ENCODE measurements at places on chromosomes 3 and 15.

- no peak for DNase-seq
Observed at GRCh38 chr3:99939876-99940275, 122.2 kb downstream of the CMSS1 start.

DNA sequence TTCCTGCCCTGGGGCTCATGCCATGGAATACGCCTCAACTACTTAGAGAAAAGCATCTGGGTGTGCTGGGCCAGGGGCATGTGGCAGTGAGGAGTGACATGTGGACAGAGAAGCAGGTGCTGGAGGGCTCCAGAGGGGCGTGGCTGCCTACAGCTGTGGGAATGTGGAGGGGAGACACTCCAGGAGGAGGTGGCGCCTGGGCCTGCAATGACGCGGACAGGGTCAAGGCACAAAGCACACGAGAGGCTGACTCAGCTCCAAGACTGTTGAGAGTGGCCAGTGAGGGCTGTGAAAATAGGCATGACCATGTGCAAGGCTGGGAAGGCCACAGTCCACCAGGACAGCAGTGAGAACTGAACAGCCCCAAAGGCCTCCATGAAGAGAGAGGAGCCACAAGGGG lies 48.5 kb downstream of the PTH1R start:
- DNase-seq = no peak

GRCh38 chr3:178538056-178538455 lies 1.8 kb downstream of the KCNMB2 start:
- no peak for DNase-seq

GRCh38 chr3:107412376-107412775 lies 35.1 kb downstream of the CCDC54 start:
- no peak for DNase-seq

- no peak for DNase-seq
Observed at GRCh38 chr15:101692801-101693598, 31.3 kb downstream of the TARS3 start.

DNA sequence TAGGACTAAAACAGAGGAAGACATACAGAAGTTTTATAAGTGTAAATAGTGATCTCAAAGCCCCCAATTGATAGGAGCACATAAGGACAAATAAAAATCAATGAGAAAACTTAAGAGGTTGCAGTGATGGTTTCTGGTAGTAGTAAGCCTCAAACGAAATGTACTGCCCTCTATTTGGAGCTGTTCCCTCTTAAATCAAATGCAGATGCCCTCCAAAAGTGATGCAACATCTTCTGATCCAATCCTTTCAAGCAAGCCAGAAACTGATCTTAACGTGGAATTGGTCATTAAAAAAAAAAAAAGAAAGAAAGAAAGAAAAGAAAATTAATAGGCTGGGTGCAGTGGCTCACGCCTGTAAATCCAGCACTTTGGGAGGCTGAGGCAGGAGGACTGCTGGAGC lies 259.3 kb downstream of the ZBTB20 start:
- DNase-seq = no peak

DNA sequence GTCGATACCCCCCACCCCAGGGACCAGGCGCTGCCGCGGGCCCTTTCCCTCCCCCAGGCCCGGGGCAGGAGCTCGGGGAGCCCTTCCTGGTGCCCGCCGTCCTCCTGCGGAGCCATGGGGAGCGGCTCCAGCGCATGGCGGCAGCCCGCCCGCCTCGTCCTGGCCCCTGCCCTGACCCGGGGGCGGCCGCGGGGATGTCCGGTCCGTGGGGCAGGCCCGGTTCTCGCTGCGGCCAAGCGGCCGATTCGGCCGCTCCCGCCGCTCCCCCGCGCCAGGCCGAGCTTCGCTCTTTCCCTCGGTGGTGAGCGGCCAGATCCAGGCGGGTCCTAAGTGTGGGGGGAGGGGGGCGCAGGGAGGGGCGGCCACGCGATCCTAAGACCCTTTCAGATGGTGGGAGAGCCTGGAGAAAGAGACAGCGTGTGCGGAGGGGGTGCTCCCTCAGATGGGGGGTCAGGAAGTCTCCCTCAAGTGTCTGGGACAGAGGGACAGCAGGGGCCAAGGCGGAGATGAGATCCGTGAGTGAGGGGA lies 1.3 kb downstream of the NEIL1 start:
- DNase-seq = no peak

GRCh38 chr3:1172644-1173043 lies 79.8 kb downstream of the CNTN6 start:
- DNase-seq = no peak
